ENCODE measurements at places on chromosomes 3 and 15.

- DNase-seq, result no peak
These were observed 234.7 kb downstream of the CDIN1 start for GRCh38 chr15:36814105-36814504.

GRCh38 chr15:53808058-53808706, 48.7 kb upstream of the WDR72 start:
- DNase-seq, result no peak

GRCh38 chr3:178440043-178440442, 96.2 kb upstream of the KCNMB2 start:
- DNase-seq, result no peak

DNA sequence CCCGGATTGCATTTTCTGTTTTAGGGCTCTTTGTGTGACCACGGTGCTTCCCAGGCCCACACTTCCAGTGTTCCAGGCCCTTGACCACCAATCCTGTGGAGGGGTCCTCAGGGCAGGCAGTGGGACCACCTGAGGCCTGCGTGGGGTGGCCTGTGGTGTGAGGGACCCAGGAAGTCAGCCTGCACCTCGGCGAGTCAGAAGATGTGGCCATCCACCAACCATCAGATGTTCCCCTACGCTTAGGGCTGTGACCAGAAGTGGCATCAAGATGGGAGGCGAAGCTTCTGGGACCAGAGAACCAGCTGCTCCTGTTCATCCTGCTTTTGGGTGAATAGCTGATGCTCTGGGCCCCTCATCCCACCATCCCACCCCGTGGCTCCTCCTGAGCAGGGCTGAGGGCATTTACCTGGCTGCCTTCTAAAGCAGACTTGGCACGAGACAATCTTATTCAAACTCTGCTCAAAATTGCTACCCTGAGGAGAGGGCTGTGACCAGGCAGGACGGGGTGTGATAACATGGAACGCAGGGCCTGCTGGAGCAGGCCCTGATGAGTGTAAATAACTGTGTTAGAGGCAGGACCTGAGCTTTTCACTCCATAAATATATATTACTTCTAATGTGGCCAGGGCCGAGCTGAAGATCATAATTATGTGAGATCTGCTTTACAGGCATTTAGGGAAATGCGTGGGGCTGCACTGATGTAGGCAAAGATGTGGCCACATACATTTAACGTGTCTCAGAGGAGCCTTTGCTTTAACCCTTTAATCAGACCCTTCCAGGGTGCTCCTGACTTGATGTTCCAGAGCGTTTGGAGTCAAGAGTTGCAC, 28.8 kb downstream of the SMAD3 start:
- no peak for DNase-seq

DNA sequence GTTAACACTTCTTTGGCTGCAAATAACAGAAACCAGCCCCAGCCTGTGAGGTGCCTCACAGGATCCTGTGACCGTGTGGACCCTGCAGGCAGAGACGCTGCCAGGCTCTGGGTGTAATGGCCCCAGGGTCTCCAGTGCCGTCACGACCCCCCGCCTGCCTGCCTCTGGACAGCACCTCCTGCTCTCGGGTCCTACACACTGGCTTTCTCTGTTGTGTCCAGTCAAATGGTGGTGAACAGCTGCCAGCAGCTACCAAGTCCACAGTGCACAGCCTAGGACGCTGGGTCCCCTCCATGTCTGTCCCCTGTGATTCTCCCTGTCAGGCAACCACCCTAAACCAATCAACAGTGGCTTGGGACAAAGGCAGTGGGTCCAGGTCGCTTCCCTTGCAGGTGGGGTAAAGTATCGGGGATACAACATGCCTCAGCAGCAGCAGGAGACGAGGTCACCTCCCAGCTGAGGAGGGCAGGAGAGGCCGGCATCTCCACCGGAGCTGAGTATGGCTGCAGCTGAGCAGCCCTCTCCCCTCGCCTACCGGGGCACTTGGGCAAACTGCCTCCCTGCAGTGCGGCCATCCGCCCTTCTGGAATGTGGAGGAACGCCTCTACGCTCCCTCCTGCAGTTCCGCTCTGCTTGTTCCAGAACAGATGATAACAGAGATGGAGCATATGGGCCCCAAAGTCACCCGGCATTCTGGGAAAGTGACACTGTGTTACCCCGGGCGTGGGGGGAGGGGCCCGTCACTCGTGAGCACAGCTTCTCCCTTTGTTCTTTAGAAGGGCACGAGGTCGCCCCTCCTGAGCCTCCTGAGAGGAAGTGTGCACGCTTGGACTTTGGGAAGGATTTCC, 21.1 kb upstream of the SKOR1 start:
- no peak for DNase-seq

DNA sequence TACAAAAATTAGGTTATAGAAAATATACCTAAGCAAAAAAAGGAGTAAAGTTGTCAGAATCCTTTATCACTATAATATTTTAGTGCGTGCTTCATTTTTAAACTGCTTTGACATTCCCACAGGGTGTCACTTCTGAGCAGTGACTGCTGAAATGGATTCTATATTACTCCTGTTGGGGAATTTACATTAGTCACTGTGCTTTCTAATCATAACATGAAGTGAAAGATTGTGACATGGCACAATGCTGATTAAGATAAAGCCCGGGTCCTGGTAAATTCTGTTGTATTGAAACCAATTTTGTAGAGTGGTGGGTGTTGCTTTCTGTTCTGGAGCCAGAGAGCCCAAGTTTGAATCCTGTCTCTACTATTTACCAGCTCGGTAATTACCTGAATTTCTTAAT, 36.4 kb upstream of the EHHADH start:
- DNase-seq, result no peak

DNA sequence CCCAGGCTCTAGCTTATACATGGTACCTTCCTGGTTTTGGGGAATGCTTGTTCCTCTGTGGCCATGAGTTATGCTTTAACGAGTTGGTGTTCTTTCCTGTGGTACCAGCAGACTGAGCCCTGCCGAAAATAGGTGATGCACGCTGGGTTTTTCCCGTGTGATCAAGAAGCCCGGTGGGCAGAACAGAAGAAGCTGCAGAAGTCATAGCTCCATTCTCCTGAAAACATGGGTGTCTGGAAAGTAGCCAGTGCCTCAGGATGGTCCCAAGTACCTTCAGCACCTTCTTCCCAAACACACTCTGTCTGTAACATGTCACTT, 25.2 kb downstream of the MAPKBP1 start:
- no peak for DNase-seq

GRCh38 chr3:2656806-2657777, 453.1 kb downstream of the IL5RA start:
- no peak for DNase-seq

DNA sequence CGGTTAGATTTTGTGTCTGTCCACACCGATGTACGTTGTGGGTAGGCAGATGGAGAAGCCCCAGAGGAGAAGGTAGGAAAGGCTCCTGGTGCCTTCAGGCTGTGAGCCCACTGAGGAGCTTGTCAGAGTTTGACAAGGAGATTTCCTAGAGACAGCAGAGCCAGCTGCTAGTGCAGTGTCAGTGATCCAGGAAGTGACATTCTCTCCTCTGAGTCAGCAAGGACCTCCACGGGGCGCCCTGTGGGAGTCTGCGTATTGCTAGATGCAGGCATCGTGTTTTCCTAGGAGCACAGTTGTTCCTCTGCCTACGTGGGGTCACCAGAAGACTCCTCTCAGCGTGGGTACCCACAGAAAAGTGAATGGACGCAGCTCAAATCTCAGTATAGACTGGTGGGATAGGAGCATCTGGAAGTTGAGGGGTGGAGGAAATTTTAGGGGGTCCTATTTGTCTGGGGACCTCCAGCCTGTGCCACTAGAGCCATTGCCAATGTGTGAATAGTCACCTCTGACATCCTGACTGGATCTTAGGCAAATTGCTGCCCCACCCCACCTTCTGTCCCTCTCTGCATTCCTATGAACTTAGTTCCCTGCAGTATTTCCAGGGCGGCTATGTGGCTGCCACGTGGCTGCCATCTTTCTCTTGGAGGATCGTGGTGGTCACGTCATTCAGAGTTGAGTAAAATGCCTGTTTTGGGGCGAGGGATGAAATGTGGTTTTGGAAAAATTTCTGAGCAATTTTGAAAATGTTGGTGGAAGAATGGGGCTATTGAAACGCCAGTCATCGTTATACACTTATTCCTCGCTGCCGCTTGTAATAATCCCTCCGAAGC, 84.8 kb upstream of the KLHL25 start:
- DNase-seq, result no peak

DNA sequence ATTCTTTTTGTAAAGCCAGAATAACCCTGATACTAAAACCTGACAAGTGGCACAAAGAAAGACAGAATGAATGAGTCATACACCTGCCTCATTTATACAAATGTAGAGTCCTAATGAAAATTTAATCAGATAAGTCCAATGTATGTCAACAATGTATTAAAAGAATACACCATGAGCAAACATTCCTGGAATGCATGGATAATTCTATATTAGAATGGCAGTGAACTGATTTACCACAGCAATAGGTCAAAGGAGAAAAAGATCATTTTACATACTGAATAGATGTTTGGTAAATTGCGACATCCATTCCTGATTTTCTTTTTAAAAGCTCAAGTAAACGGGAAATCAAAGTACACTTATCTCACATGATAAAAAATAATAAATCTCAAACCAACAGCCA, 11.2 kb upstream of the LOXL1 start:
- DNase-seq, result no peak

DNA sequence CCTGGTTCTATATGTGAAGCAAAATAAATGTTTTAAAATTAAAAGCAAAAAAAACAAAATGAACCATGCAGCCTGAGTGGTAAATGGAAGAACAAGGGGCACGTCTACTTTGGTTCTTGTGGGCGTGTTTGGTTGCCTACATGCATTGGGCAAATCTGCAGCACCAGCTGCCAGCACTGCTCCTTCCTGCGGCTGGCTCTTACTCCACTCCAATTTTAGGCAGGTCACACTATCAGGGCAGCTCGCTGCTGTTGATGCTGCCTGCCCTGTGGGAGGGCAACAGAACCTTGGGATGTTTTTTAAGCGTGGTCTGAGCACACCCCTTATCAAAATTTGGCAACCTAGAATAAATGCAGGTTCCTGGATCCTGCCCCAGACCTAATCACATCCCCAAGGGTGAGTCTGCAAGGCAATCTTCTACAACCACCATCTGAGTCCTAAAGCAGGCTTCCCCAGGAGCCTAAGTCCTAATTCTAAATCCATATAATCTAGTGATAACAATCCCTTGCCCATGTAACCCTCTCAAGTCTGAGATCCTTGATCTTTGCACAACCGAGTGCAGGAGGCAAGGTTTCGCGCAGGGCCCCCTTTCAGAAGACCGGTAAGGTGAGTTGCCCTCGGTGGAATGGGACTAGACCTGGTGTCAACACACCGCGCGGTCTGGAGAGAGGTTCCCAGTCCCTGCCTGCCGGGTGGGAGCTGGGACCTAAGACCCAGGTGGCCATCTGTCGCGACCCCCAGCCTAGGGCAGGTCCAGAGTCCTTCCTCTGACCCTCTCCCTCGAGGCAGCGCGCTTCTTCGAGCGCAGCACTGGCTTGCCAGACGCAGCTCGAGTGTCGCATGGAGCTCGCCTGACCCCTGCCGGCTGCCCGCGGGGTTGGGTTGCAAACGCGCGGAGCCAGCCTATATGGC, 15.9 kb downstream of the IVD start:
- peak; percentile 59 for DNase-seq

GRCh38 chr3:111776827-111777483, 82.1 kb upstream of the PHLDB2 start:
- DNase-seq, result no peak

DNA sequence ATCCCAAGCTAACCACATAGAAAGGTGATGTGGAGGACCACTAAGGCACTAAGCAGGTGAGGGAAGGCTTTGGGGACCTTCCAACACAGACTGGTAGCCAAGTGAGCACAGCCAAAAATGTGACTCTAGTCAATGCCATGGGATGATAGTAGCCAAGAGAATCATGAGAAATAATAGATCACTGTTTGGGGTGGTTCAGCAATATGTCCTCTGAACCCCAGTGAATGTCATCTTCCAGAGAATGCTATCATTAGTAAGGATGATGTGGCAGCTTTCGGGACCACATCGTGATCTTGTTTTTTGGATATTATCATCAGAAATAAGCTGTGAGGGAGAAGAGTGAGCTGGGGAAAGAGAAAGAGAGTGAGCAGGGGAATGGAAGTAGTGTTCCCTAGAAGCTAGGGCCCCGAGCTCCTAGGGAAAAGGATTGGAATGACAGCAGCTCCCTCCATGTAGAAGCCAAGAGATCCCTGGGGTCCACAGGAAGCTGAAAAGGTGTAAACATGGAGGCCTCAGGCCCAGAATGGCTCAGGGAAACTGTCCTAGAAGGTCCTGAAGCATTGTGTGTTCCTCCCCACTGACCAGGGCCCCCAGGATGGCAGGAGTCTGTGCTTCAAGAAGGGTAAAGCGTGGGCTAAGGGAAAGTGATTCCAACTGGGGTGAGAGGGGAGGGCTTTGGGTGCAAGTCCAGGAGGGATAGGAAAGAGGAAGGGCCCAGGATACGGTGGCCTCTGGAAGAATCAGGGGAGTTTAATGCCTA, 56.6 kb upstream of the KLF13 start:
- no peak for DNase-seq

- DNase-seq, result no peak
These were observed 34.8 kb downstream of the MAP1A start for GRCh38 chr15:43552256-43552655.

- no peak for DNase-seq
These were observed 73.7 kb upstream of the PROK2 start for GRCh38 chr3:71858503-71859122.

DNA sequence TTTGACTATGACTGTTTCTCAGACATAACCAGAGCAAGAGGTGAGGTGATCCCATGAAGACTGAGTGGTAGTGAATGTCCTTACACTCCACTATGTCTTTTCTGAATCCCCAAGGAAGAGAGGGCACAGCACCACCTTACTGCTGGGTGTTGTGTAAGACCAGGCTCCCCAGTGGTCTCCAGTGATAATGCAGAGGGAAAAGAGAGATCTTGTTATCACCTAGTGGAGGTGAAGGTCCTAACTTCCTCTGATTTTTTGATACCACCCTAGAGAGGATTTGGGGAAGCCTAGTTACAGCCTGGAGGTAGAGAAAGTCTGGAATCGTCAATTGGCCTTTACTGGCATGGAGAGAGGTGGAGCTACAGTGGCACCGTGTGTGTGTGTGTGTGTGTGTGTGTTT, 288.0 kb upstream of the BCHE start:
- DNase-seq, result no peak

GRCh38 chr15:89472785-89473256, 23.6 kb downstream of the RHCG start:
- no peak for DNase-seq

GRCh38 chr3:167876620-167877281, 141.2 kb downstream of the SERPINI1 start:
- no peak for DNase-seq

- DNase-seq, result no peak
These were observed 405.0 kb upstream of the TPM1 start for GRCh38 chr15:62637574-62637897.

DNA sequence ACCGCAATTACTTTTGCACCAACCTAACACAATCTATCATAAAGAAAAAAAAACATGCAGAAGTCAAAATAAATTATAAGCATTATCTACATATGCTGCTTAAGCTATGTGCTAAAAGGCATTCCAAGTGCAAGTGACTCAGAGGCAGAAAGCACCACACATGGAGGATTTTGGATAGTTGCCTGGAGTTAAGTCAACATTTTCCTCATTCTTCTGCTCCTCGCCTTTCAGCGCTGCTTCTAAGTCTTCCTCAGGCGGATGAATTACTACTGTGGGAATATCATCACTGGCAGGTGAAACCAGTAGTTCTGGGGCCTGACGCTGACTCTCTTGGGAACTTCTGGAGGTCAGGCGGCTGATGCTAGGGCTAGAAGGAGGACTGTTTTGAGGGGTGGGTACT, 53.1 kb downstream of the SLC4A7 start:
- DNase-seq, result no peak

GRCh38 chr15:67084561-67084960, 19.2 kb downstream of the SMAD3 start:
- DNase-seq, result no peak
